Muscle of back (tissue), 13 donors: ENCODE measurements at places on chromosomes 6 and 20.

DNA sequence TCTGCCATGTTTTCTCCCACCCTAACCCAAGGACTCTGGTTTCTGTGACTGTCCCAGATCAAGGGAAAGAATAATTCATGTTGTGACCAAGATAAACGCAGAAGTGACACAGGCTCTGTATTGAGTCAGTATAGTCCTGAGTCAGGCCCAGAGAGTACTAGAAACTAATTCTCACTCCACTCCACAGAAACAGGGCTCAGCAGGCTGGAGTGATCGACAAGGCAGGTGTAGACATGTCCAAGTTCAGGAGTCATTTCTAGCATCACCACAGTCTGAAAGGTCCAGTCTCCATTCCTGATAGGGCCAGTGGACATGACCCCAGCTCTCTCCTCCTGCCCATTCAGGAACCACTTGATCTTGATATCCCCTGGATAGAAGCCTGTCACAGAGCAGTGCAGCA, 2.7 kb downstream of the HLA-DOB start:
- no peak for DNase-seq

DNA sequence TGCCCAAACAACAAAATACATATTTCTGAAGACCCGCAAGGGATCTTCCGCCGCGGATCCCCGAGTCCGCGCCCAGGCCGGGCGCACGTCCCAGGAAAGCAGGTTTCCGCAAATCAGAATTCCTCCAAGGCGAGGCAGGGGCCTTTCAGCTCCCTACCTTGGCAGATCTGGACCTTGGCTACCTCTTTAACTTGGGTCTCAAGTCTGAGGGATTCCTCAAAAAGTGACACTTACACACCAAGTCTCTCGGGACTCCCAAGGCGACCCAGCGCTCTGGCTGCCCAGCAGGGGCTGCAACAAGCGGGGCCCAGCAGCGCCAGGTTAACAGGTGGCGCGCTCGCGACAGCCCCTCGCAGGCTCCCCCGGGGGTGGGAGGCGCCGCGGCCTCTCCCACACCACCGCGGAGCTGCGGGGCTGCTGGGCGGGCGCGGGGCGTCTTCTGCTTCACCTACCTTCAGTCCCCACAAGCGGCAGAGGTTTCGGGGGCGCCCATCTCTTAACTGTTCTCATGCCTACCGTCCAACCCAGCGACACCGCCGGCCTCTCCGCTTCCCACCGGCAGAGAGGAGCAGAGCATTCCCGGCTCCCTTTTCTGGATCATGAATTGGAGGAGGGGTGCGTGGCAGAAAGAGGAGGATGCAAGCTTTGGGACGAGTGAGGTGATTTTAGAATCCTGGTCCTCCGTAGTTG, 414 bp downstream of the SIM1 start:
- no peak for DNase-seq

DNA sequence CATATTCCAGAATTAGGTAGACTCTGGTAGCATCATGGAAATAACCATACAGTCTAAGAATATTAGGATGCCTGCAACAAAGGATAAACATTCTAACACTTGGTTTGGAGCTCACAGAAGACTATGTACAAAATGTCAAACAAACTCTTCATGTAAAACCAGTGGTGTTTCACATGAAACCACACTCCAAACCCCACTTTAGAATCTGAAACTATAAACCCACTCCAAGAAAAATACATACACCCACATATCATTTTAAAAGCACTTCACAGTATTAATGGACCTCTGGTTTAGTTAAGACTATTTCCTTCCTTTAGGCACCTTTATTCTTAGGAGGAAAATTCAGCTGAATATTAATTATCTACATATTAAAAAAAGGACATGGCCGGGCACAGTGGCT, 10.5 kb downstream of the AURKA start:
- no peak for DNase-seq

DNA sequence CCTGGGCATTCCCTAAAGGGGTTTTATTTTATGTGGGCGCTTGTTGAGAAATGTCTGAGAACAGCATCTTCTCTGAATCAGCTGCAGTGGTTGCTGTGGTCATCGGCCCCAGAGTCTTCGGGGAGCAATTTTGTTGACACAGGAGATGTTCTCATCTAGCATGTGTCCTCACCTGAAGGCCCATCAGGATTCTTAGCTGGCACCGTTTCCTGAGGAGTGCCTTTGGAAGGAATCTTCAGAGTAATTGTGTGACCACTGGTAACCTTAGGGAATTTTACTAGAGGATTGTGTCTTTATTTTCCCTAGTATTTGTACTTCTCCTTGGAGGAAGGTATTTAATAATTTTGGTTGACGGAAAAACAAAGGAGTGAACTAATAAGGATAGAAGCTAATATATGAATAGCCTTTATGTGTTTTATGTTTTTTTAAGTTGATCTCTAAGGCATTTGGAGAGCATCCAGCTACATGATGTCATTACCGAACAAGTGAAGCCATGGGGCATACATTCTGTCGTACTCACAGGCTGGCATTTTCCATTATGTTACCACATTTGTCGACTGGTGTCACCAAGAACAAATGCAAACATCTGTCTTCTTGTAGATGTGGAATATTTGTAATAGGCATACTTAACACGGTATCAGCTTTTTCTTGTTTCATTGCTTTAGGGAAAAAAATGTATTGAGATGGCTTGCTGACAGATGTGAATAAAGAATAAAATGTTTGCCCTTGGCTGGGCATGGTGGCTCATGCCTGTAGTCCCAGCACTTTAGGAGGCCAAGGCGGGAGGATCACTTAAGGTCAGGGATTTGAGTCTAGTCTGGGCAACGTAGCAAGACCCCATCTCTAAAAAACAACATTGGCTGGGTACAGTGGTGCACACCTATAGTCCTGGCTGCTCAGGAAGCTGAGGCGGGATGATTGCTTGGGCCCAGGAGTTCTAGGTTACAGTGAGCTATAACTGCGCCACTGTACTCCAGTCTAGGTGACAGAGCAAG, 41.9 kb downstream of the TULP4 start:
- DNase-seq: no peak

DNA sequence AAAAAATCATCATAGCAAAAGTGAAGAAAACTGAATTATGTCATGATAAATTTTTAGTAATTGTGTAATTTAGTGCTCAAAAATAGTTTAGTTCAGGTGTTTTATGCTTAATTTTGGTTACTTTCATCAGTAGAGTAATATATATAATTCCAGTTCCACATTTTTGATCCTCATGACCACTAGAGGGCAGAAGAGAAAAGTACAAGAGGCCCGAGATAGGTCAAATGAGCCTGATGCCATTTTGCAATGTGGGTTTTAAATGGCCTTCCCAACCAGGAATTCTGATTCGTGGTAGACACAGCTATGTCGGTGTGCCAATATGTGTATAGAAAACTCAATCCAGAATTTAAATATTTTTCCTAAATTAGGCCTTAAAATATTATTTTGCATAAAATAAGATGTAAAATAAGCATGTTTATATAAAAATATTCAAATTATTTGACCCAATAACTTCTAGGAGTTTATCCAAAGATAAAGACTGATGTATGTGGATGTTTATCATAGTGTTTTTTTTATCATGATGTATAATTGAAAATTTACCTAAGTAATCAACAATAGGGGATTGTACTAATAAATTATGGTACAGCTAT, 159.7 kb upstream of the RPS6KA2 start:
- peak; percentile 61 for DNase-seq

DNA sequence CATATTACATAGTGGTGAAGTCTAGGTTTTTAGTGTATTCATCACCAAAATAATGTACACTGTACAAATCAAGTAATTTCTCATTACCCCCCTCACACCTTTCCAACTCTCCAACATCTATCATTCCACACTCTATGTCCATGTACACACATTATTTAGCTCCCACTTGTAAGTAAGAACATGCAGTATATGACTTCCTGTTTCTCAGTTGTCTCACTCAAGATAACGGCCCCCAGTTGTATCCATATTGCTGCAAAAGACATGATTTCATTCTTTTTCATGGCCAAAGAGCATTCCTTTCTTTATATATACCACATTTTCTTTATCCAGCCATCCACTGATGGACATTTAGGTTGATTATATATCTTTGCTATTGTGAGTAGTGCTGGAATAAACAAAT, 86.0 kb downstream of the UBE3D start:
- no peak for DNase-seq

GRCh38 chr20:15288106-15288505, 950.7 kb upstream of the FLRT3 start:
- DNase-seq: no peak

DNA sequence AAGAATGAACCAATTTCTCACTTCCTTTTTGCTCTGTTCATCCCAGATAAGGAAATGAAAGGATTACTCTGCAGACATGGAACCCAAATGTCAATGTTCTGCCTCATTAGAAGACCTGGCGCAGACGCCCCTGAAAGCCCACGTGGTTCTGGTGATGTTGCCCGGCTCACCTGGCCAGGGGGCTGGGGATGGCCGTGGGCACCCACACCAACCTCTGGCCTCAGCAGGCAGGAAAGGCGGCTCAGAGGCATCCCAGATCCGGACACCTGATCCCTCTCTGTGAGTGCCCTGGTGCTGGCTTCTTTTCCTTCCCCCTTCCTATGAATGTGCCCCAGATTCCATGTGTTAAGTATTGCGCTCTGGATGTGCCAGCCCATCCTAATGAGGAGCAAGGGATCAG, 33.6 kb downstream of the CDH4 start:
- DNase-seq: no peak

- DNase-seq: peak; percentile 51
Measured at GRCh38 chr20:49510562-49511122, 28.2 kb upstream of the KCNB1 start.

GRCh38 chr6:46638650-46639049, 14.0 kb downstream of the CYP39A1 start:
- DNase-seq: no peak

- DNase-seq: no peak
Measured at GRCh38 chr6:125170376-125170775, 16.8 kb downstream of the TPD52L1 start.

- no peak for DNase-seq
Measured at GRCh38 chr20:22576733-22577514, 7.4 kb downstream of the FOXA2 start.

- DNase-seq: no peak
Measured at GRCh38 chr20:10654630-10655029, 19.2 kb downstream of the JAG1 start.

DNA sequence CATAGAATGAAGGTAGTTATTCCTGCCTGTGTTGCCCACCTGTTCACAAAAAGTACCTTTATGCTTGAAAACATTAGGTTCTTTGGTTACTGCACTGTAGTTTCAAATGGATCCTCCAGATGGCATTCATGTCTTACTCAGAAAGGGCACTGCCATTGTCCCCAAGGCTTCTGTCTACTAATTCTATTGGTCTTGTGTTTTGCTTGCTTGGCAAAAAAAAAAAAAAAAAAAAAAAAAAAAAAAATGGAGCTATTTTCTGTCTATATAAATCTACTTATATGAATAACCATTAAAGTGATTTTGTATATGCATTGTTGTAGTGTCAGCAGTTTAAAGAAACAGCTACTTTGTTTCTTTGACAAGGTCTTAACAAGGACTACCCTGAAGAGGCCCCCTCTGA, 12.7 kb upstream of the EFHC1 start:
- peak; percentile 12 for DNase-seq

- DNase-seq: no peak
Measured at GRCh38 chr6:123635567-123635966, 1.2 kb downstream of the TRDN start.

- DNase-seq: no peak
Measured at GRCh38 chr6:90190752-90191395, 105.8 kb downstream of the BACH2 start.

DNA sequence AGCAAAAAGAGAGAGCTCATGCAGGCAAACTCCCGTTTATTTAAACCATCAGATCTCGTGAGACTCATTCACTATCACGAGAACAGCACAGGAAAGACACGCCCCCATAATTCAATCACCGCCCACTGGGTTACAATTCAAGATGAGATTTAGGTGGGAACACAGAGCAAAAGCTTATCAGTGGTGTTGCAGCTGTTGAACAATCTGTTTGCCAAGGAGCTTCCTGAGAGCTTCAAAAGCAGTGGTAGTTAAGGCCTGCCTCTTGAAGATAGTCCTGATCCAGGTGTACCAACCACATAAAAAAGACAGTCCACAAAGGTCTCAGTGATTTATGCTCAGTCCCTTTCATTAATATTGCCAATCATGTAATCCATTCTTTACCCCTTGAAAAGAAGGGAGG, 269.4 kb upstream of the IRAK1BP1 start:
- no peak for DNase-seq

DNA sequence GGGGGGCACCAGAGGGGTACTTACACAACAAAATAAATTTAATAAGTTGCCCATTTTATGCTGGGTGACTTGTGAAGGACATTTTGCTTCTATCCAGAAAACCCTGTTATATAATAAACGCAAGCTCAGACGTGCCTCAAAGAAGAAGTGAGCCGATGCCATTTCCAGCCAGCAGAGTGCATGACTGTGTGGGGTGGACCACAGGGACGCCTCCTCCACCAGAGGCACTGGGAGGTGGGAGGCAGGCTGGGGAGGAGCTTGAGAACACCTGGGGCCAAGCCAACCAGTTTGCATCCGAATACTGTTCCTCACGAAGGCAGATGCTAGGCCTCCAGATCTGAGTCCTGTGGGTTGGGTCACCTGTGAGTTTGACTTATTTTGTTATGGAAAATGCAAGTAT, 363.8 kb downstream of the RNGTT start:
- no peak for DNase-seq

- no peak for DNase-seq
Measured at GRCh38 chr20:35700625-35701148, 1.5 kb downstream of the ROMO1 start.
